Stimulated activated CD8-positive, alpha-beta memory T cell treated with anti-CD3 and anti-CD28 coated beads, Interleukin-7, amount 100 ng/mL, for 1 hour (primary cell): ENCODE measurements at places on chromosomes 16 and 17.

GRCh38 chr17:47279062-47279801, 25.6 kb downstream of the ITGB3 start:
- DNase-seq = no peak

DNA sequence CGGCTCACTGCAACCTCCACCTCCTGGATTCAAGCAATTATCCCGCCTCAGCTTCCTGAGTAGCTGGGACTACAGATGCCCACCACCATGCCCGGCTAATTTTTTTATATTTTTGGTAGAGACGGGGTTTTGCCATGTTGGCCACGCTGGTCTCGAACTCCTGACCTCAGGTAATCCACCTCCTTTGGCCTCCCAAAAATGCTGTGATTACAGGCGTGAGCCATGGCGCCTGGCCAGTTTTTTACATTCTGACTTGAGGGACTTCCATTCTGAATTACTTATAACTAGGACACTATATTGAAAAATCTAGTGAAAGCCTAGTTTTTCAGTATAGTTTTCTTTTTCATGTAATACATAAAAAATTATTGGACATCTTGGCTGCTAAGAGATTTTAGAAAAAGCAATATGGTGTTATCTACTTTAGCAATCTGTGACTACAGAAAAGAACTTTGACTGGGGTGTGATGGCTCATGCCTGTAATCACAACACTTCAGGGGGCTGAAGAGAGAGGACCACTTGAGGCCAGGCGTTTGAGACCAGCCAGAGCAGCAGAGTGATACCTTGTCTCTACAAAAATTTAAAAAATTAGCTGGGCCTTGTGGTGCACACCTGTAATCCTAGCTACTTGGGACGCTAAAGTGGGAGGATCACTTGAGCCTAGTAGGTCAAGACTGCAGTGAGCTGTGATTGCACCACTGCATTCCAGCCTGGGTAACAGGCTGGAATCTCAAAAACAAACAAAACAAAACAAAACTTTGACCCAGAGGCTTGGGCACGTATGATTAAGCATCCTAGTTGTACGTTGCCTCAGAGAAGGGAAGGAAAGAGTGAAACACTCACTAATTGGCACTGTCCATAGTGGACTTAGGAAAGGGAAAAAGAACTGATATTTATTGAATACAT, 26.8 kb upstream of the GOSR1 start:
- DNase-seq = no peak

DNA sequence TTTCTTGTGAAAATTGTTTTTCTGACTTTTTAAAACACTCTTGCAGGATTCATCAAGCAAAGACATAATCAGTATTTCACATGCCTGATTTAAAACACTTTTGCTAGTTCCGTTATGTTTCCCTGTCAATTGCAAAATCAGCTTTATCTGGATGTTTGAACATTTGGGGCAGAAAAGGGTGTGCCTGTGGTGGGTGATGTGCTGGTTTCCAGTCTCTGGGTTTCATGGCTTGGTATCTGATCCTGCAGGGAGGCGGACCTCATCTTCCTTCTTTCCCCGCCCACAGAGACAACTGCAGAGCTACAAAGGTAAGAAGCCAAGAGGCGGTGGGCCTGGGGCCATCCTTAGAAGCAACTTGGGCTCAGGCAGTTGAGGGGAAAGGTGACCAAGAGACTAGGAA, 41.8 kb downstream of the NLRC5 start:
- no peak for DNase-seq

- DNase-seq = no peak
Observed at GRCh38 chr17:19897903-19898302, 30.2 kb upstream of the ULK2 start.

GRCh38 chr16:27566417-27566816, 16.5 kb downstream of the KATNIP start:
- no peak for DNase-seq

DNA sequence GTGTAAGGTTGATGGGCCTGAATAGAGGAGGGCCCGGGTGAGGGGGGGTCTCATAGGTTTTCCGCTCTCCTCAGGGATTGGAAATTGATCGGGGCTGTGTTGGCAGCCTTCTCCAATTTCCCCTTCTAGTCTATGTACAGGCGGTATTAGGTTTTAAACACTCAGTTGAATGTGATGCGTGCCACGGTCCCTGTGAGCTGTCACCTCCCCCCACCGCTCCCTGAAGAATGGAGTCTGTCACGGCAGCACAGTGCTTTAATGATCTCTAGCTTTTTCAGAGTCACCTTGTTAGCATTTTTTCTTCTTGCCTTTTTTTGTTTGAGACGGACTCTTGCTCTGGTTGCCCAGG, 800 bp downstream of the COX4I1 start:
- DNase-seq = no peak

GRCh38 chr17:60154616-60155426, 5.0 kb downstream of the CA4 start:
- DNase-seq = no peak

DNA sequence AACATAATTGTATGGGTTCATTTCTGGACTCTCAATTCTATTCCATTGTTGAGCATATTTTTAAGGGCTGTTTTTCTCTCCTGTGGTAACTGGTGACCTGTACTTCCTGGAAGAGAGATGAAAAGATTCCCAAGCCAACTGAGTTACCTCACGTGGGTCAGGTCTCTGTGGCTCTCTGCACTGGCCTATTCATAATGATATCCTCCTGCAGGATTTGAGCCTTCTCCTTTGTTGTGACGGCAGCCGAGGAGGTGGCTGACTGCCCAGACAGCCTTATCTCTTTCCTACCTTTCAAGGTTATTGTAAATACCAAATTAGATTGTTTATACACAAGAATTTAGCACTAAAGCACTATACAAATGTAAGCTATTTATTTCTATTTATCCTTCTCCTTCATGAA, 2.7 kb upstream of the ACE start:
- no peak for DNase-seq

DNA sequence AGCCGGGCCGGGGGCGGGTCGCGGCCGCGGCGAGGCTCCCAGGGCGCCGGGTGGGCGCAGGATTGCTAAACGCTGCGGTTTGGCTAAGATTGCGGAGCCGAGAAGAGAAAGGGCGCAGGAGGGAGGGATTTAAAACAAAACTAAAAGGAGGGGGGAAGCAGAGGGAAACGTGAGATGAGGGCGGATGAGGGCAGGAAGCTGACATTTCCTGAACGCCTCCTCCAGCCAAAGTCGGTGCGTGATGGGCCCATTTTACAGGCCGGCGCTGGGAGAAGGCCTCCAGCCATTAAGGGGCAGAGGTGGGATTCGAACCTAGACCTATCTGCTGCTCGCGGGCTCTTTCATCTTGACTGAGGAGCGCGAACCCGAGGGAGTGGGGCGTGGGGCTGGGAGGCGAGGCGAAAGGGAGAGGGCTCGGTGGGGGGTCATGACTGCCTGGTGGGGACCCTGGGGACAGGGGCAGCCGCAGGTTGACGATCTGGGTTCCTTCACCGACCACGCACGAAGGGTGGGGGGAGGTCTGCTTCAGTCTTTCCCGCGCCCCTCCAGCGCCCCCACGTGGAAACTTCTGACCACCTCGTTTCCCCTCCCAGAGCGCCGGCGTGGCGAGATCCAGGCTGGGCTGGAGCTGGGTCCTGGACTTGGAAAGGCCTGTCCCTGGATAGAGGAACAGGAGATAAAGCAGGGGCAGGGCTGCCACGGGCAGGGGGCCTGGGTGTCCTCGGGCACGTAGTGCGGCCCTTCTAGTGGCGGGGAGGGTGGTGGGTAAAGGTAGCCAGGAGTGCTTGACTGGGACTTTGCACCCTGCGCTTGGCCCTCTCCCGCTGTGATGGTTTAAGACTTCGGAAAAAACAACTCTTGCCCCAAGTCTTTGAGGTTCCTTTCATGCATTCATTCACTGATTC, 3.8 kb upstream of the TAC4 start:
- DNase-seq = peak; percentile 46

DNA sequence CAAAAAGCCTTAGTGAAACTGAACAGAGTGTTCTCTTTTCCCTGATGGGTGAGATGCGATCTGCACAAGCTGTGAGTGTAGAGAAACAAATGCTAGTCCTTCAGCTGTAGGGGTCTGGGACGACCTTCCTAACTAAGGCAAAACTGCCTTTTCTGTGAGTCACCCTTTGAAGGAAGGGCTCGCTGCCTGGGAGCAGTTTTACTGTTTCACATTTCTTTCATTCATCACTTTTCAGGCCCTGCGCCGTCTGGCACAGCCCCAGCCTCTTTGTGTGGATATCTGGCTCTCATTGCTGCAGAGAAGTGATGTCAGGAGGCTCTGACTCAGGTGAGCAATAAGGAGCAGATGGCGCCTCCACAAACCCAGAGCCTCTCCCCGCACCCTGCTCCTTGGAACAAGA, 57.4 kb downstream of the HS3ST3A1 start:
- no peak for DNase-seq

GRCh38 chr16:64412578-64413280, 709.1 kb downstream of the CDH11 start:
- DNase-seq = no peak

DNA sequence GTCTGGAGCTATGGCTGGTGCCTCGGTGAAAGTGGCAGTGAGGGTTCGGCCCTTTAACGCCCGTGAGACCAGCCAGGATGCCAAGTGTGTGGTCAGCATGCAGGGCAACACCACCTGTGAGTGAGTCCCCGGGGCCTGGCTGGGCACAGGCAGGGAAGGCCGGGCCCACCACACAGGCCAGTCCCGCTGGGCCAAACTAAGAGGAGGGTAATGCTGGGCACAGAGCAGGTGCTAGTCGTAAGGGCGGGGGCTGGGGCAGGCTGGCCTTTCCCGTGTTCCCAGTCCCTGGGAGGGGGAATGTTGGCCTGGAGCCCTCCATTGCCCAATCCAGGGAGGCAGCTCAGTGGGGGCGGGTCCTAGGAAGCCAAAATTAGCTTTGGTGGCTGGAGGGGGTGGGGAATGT, 2.5 kb downstream of the KIF1C start:
- no peak for DNase-seq

DNA sequence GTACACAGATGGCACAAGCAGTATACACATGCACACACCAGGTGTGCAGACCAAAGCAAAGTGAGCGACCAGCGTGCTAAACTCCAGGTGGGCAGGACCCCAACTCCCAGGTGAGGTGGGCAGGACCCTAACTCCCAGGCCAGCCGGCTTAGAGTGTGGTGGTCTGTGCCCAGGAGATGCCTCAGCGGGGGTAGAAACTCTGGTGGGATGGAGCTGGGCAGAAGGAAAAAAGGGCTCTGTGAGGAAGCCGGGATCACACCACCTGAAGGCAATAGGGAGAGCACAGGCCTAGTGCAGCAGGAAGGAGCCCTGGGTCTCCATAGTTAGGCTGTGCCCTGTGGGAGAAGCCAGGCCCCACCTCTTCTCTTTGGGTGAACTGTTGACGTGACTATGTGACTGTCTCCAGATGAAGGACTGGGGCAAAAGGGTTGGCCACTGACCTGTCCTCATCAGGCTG, 1.6 kb upstream of the FOXJ1 start:
- no peak for DNase-seq

DNA sequence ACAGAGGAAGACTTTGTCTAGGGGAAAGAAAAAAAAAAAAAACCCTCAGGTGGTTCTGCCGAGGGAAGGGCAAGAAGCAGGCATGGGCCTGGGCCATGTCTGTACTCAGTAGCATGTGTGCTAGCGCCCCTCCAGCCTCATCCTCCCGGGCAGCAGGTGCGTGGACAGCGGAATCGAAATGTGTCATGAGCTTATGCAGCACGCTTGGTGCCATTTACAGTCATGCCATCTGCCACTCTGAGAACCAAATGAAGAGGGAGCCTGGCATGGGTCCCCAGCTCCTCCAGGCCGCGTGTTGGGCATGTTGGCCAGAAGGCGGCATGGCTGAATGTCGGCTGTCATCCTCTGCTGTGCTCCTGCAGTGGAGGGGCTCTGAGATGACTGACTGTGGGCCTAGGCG, 31.4 kb downstream of the CRAMP1 start:
- no peak for DNase-seq

- DNase-seq = no peak
Observed at GRCh38 chr17:6028294-6028693, 41.9 kb upstream of the WSCD1 start.

DNA sequence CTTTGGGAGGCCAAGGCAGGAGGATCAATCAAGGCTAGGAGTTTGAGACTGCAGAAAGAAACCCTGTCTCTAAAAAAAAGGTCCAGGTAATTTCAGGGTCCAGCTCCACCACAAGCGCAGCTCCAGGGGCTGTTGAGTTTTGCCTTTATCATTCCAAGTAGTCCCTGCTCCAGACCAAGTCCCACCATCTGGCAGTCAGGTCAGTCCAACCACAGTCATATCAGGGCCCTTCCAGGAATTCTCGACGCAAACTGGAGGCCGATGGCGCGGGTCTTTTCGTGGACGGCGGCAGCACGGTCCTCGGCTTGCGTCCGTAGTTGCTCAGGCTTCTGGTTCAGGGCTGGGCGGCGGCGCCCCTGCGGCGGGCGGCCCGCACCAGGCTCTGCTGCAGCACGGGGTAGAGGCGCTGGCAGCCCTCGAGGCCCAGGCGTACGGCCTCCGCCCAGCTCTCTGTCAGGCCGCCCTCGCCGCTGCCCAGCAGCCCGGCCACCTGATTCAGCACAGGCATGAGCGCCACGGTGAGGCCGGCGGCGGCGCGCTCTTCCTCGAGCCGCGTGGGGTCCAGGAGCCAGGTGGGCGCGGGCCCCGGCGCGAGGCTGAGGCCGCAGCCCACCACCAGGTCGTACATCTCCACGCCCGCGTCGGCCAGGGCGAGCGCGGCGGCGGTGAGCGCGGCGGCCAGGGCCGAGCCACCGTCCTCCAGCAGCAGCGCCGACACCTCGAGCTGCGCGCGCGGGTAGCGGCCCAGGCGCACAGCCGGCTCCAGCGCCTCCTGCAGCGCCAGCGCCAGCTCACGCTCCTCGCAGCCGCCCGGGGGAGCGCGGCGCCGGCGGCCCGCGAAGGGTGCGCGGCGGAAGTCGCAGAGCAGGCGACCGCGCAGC, 752 bp downstream of the EXOSC6 start:
- DNase-seq = no peak

- no peak for DNase-seq
Observed at GRCh38 chr16:4604401-4604800, 10.3 kb downstream of the UBALD1 start.

DNA sequence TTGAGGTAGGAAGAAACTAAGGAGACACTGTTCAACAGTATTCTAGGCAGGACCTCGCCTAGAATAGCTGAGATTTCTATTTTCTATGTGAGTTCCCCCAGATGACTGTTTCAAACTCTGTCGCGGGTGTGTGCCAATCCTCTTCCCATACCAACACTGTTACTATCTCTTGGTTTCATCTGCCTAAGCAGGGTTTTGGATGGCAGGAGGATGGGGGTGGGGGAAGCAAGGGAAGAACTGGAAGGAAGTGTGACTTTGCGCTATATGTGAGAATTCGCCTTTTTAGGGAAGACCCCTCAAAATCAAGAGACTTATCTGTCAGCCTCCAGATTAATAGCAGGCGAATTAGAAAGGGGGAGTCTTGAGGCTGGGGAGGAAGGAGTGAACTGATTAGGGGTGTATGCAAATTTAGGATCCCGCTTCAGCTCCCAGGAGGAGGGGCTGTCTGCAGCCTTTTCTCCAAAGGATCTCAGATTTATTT, 521 bp upstream of the G6PC3 start:
- DNase-seq = no peak

- peak; percentile 1 for DNase-seq
Observed at GRCh38 chr17:74089869-74090464, 113.5 kb upstream of the RPL38 start.

DNA sequence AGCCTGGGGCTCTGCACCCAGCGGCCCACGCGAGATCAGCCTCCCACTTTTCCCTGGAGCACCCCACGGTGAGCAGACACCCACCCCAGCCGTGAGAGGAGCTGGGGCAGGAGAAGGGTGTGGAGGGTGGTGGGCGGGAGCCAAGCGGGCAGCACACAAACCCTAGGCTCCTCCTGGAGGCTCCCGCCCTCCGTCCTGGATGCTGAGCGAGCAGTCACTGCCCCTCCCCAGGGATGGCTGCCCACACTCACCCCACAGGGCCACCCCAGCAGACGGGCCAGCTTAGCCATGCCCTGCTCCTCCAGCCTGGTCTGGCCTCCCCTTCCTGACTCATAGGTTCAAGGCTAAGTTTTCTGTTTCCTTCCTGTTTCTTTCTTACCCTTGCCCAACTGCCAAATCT, 15.7 kb upstream of the ABCC3 start:
- no peak for DNase-seq
